ENCODE measurements at places on chromosomes 6 and 20. TPM values are rescaled to one million over a fixed set of nuclear protein-coding genes. Genes with fewer than 3 reads are reported as not detected.

Gene MAPK14
- 43.3 TPM for total RNA-seq

- DNase-seq = no peak
Measured at GRCh38 chr6:13164291-13164690, 164.0 kb downstream of the TBC1D7 start.

Gene EDN3
- total RNA-seq = 3.6 TPM

DNA sequence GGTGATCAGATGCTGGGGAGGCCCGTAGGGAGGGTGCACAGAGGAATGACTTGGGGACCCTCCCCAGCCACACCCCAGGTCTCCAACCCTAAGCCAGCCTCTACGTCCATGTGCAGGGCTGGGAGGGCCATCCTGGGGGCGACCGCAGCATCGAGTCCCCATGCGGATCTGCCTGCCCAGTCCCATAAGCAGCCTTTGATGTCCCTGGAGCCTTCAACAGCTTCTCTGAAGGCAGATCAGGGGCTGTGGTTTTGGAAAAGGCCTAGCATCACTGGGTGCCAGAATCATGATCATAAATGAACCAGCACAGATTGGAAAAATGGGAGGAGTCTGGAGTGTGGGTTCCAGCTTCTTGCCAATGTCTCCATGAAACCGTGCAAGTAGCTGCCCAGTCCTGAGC lies 22.9 kb downstream of the TOX2 start:
- DNase-seq = no peak
